ENCODE measurements at places on chromosomes 6 and 20.

DNA sequence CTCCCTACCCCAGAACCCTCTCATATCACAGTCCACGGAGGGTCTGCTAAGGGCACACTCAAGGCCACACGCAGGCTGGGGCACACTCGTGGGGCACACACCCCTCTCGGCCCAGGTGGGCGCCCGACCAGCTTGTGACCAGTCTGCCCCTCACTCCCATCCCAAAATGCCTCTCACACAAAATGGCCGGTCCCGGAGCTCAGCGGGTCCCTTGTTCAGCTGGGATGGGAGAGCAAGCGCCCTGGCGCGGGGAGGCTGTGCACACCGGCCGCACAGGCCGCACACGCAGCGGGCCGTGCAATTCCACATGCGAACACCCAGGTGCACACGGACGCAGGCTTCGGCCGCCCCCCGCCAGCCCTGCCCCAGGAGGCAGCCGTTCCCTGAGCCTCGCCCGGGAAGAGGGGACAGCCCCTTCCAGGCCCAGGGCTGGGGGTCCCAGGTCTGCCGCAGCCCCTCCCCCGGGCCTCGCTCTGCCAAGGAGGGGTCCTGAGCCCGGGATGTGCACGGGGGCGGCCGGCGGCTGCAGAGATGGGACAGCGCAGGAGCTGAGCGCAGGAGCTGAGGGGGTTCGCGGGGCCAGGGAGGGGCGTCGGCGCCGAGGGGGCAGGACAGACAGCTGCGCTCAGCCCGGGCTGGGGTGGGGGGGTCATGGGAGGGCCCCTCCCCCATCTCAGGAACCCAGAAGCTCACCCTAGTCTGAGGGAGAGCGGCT, 1.3 kb downstream of the KCNQ2 start:
- no peak for DNase-seq

DNA sequence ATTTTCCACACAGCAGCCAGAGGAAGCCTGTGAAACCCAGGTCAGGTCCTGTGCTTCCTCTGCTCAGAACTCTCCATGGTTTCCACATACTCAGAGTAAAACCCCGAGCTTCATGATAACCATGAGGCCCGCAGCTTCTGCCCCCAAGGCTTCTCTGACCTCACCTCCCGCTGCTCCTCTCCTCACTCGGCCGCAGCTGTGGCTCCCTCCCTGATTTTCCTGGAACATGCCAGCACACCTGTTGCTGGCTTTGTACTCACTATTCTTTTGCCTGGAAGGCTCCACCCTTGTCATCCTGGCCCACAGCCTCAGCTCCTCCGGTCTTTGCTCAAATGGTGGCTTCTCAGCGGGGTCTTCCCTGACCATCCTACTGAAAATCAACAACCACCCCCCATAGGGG, 341.7 kb downstream of the PREX1 start:
- no peak for DNase-seq

GRCh38 chr6:158283304-158283980, 28.8 kb upstream of the TULP4 start:
- DNase-seq: no peak

GRCh38 chr6:156946370-156946936, 169.3 kb downstream of the ARID1B start:
- DNase-seq: no peak

DNA sequence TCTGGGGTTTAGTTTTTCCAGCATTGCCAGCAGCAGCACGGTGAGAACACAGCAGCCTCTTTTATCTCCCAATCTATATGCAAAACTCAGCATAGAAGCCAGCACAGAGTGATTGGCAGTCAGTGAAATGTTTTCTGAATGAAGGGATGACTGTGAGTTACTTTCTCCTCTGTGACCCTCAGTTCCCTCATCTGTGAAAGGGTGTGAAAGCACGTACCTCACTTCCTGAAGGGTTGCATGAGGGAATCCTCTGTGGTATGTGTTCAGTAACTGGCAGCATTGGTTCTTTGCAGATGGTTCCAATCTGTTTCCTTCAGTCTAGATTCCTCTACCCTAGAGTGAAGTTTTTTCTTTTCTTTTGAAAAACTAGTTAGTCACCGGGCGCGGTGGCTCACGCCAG, 40.0 kb downstream of the EFCAB8 start:
- DNase-seq: no peak

DNA sequence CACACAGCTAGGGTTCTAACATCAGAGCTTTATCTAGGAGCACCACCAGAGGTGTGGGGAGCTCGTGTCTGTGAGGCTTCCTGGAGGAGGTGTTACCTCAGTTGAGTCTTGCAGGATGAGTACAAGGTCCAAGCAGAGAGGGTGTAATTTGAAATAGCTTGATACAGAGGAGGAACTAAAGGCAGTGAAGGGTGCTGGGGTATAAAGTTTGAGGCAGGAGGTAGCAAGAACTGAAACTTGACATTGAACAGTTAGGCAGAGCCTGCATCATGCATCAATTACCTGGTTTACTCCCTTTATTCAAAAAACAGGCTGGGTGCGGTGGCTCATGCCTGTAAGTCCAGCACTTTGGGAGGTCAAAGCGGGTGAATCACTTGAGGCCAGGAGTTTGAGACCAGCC, 241.2 kb downstream of the UST start:
- no peak for DNase-seq

DNA sequence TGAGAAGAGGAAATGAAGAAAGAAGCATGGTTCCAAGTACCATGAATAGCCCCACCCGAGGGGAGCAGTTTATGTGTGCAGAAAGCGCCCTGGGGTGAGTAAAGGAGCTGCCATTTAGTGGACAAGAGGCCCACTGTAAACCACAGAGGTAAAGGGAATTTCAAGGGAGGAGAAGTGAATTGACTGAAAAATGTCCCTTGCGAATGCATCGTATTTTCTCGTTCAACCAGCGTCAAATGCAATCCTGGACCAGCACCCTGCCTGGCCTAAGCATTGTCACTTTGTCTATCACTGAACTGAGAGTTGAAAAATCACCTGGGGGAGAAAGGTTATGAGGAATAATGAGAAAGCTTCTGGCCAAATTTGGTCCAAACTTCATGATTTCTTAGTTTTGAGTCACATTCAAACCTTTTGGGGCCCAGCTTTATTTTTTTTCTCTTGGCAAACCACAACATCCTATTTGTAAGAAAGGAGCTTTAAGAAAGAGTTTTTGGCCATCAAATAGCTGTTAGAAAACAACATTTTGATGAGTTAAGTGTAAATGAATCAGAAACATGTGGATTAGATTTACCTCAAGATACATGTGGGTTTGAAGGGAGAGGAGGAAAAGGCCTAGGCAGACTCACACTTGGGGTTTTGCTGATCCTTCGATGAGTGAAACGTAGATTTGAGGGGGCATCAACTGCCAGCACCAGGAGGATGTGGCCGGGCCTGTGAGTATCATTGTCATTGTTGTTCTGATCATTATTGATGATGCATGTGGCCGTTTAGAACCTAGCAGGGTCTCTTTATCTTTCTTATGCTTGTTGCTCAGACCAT, 214.0 kb downstream of the CLIC5 start:
- DNase-seq: no peak

DNA sequence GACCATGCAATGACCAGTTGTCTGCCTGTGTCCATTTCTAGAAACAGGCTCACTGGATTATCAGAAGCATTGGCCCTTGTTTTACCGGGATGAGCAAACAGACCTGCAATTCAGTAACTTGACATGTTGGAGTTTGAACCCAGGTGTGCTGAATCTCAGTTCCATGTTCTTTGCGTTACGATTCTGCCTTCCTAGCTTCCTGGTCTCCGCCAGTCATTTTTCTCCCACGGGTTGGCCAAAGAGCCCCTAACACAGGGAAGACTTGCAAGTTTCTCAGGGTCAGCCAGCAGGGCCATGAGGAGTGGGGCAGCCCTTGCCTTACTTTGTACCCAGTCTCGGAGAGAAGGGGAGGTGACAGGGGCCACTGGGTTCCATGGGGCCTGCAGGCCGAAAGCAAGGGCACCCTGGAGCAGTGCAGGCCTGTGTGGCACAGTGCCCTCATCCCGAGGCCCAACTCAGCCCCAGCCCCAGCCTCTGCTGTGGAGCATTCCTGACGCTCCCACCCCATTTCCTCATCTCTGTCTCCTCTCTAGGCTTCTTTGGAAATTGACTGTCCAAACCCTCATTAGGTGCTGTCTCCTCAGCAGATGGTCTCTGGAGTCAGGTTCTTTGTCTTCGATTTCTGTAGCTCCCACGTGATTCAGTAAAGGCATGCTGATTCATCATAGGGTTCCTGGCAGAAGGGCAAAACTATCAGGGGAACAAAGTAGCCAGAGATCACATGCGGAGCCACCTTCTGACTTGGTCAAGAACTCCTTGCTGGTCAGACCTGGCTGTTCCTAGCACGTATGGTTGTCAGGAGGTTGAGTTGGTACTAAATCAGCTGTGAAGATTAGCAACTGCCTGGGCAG, 23.6 kb downstream of the CDS2 start:
- DNase-seq: no peak

- DNase-seq: no peak
Observed at GRCh38 chr20:31823360-31824124, 4.4 kb downstream of the MYLK2 start.

DNA sequence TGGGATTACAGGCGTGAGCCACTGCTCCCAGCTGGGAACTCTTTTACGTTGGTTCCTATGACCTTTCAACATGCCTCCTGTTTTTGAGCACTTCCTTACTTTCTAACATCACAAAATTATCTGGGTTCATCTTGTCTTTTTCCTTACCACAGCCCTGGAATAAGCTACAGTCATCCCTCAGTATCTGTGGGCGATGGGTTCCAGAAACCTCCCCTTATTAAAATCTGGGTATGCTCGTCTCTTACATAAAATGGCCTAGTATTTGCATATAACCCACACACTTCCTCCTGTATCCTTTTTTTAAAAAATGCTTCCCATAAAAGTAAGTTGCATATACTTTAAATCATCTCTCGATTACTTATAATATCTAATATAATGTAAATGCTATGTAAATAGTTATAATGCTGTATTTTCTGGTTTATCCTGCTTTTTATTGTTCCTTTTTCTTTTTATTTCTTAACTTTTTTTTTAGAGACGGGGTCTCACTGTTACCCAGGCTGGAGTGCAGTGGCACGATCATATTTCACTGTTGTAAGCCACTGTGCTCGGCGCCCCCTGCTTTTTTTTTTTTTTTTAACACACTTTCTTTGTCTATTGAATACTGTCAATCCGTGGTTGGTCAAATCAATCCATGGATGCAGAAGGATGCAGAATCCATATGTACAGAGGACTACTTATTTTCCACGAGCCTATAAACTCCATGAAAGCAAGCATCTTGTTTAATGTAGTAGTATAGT, 9.2 kb downstream of the RPF2 start:
- no peak for DNase-seq

GRCh38 chr6:52611833-52612232, 35.0 kb upstream of the TRAM2 start:
- DNase-seq: no peak

- no peak for DNase-seq
Observed at GRCh38 chr6:5208471-5208971, 52.2 kb downstream of the LYRM4 start.

GRCh38 chr6:95094751-95095663, 482.3 kb upstream of the MANEA start:
- DNase-seq: no peak

GRCh38 chr6:33095681-33096080, 19.9 kb downstream of the HLA-DPB1 start:
- DNase-seq: no peak

DNA sequence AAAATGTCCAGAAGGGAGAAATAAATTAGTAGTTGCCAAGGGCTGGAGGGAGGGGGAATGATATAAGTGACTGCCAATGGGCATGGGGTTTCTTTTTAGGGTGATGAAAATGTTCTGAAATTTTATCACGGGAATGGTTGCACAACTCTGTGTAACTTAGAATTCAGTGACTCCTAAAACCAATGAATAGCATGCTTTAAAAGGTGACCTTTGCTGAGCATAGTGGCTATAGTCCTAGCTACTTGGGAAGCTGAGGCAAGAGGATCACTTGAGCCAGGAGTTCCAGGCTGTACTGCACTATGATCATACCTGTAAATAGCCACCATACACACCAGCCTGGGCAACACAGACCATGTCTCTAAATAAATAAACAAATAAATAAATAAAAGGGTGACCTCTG, 109.0 kb downstream of the ATG5 start:
- DNase-seq: no peak

GRCh38 chr6:84137051-84137375, 90.4 kb downstream of the CEP162 start:
- no peak for DNase-seq

- no peak for DNase-seq
Observed at GRCh38 chr6:63864061-63864460, 228.5 kb downstream of the PHF3 start.

GRCh38 chr6:148771212-148771601, 24.4 kb downstream of the UST start:
- DNase-seq: no peak

DNA sequence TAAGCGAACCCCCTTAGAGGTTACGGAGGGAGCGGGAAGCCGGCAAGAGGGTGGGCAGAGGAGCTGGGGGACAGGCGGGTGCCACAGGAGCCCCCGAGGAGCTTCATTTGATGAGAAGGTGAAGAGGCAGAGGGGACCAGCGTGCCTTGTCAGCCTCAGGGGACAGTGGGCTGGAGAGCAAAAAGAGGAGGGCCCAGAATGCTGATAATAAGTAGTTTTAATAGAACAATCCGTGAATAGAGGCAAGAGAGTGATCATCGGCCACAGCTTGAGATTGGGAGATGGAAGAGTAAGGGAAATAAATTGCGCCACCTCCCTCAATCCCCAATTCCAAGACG, 1.3 kb downstream of the COL19A1 start:
- no peak for DNase-seq

DNA sequence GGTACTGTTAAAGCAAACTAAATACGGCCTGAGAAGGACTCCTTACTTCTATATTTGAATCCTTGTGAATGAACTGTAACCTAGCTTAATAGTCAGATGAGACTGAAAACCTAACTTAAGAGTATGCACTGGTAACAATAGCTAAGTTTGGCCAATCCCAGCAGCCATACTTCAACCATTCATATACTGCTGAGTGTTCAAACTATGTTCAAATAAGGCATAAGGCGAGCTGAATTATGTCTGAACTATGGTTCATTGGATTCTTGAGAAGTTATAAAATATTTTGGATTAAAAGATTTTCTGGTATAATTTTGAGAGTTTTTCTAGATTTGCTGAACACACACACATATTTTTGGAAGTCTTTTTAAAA, 2.2 kb downstream of the SMPDL3A start:
- no peak for DNase-seq

GRCh38 chr6:27479319-27480182, 6.6 kb upstream of the ZNF184 start:
- peak; percentile 90 for DNase-seq

- DNase-seq: no peak
Observed at GRCh38 chr20:54199283-54199682, 8.6 kb upstream of the PFDN4 start.

DNA sequence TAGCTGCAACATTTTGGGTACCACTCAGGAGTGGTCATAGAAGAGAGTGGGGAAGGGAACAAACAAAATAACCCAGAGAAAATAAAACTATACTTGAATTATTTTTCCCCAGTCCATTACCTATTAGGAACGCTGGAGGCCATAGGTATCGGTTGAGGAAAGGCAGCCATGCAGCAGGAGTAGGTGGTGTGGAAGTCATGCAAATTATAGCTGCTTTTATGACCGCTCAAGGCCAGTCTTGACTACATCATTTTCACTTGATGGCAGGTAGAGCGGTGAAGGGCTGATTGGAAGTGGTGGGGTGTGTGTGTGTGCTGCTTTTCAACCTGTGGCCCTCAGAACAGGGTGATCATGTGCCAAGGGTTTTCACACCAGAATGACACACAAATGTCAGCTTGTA, 36.5 kb upstream of the KIF13A start:
- DNase-seq: no peak

GRCh38 chr20:23019403-23019802, 15.7 kb upstream of the SSTR4 start:
- no peak for DNase-seq

Data from ureter (tissue), 1 donor.